ENCODE measurements at places on chromosomes 13 and 19.

GRCh38 chr19:42534391-42534790 lies 6.1 kb upstream of the CEACAM1 start:
- DNase-seq: no peak

- DNase-seq: no peak
Measured at GRCh38 chr13:91805605-91806004, 407.2 kb downstream of the GPC5 start.

DNA sequence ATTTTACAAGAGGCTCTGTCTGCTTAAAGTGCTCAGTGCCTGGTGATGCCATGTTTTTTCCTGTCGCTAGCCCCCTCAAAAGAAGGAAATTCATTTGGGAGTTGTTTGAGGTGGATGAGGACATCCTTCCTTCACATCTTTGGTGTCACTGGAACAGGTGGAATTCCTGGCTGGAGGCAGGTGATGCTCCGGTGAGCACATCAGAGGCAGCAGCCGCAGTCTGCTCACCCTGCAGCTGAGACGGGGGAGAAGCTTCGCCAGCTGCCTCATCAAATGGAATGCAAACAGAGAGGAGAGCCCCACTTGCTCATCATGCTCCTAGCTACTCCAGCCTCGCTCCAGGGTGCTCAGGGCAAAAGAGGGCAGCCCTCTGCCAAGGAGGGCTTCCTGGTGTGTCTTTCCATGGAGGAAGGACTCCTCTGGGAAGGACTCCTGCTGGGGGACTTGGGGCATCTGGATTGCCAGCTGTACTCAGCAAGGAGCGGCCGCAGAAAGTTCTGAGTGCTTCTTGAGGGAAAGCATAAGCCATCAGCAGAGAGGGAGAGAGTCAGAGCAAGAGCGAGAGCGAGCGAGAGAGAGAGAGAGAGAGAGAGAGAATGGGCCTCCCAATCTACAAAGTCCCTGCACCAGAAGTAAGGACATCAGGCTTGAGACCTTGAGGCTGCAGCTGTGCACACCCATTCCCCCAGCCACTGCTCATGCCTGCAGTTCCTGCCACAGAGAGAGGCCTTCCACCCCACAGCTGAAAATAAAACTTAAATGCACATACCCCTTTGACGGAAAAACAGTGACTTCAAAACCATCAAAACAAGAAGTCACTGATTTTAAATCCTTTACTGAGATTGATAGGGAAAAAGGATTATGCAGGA lies 74.3 kb upstream of the UBL3 start:
- DNase-seq: no peak

DNA sequence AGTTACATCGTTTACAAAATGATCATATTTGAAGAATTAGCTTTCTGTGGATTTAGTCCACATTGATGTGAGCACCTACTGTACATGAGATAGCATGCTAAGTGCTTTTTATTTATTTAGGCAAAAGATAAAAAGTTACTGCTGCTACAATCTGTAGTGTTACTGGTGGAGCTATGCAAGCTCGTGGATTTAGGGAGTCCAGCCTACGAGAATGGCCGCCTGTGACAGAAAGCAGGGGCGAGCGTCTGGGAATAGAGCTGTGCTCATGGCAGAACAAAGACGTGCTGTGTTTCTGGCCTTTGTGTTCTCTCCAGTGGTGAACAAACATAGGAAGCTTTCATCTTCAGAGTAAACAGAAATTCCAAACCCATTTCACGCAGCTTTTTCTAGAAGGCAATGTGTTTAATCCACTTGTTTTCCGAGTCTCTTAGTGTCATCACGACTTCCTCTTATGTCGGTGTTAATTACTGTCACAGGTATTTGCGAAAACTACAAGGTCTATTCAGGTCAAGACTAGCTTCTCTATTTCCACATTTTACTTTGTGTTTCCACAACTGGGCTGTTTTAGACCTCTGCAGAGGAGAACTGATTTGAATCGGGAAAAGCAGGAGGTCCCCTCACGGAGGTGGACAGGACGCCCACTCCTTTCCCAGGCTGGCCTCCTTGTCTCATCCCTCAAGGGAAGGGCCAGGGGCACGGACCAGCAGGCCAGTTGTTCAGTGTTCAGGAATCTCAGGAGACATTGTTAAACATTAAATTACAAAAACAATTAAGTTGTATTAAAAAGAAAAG lies 67.3 kb downstream of the ATP11A start:
- DNase-seq: no peak

- DNase-seq: no peak
Measured at GRCh38 chr19:11295665-11296245, at the start of gene TSPAN16. Gene TSPAN16 (plus strand): TSS chr19:11296160. CDS start chr19:11296298, 138 bp downstream.
